Activated T-helper 9 cell treated with anti-CD3 and anti-CD28 coated beads, Interleukin-2, amount 50 U/mL, for 16 hours (primary cell): ENCODE measurements at places on chromosomes 11 and 22.

GRCh38 chr11:22787551-22788162, 41.9 kb downstream of the SVIP start:
- no peak for DNase-seq

DNA sequence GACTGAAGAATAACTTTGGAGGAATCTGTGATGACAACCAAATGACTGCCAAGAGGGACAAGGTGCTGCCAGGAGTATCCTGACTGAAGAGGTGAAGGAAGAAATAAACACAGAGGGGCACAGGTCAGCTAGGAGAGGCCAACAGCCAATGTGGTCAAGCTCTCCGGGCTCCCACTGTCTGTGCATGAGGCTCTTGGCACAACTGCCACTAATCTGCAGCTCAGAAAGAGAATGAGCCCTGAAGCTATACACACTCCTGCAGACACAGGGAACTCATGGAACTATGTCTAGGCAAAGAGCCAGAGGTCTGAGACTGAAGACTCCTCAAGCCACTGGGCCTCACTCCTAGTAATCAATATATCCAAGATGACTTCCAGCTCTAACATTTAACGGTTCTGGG, 7.0 kb downstream of the THRSP start:
- no peak for DNase-seq

DNA sequence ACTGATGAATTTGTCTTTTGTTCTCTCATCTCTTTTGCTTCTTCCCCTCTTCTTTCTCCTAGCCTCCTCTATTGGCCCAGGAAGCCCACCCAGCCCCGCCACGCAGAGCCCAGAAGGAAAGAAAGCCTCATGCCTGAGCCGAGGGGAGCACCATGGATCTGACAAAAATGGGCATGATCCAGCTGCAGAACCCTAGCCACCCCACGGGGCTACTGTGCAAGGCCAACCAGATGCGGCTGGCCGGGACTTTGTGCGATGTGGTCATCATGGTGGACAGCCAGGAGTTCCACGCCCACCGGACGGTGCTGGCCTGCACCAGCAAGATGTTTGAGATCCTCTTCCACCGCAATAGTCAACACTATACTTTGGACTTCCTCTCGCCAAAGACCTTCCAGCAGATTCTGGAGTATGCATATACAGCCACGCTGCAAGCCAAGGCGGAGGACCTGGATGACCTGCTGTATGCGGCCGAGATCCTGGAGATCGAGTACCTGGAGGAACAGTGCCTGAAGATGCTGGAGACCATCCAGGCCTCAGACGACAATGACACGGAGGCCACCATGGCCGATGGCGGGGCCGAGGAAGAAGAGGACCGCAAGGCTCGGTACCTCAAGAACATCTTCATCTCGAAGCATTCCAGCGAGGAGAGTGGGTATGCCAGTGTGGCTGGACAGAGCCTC, 3.8 kb downstream of the ZBTB16 start:
- DNase-seq: no peak

DNA sequence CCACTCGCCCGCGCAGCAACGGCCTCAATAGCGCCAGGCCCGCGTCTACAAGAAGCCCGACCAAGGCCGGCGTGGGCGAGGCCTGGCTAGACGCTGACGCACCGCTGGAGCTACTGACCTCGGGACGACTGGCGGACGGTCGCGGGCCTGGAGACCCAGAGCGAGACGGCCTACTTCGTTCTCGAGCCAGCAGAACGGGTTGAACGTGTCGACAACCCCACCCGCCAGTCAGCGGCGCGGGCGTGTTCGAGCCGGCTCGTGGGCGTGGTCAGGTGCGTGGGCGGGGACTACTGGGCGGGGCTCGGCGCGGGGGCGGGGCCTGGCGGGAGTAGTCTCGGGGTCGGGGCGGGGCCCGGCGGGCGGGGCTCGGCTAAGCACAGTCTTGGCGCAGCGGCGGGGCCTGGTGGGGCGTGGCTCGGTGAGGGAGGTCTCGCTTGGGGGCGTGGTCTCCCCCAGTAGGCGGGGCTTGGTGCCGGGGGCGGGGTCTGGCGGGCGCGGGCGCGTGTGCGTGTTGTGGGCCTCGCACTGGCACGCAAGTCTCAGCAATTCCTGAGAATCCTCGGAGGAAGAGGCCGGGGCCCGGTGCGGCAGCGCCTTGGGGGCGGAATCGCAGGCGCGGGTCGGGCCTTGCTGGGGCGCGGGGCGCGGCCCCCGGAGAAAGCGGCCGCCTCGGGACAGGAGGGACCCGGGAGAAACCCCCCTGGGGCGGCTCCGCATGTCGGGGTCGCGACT, at the start of gene RNH1:
Gene RNH1, minus strand, starts transcription at position 248 of the 732 bp plus-strand sequence. CDS start 5,080 bp downstream, outside the sequence.
- DNase-seq: peak; percentile 99

GRCh38 chr11:76524919-76525318, 80.1 kb downstream of the EMSY start:
- DNase-seq: no peak

DNA sequence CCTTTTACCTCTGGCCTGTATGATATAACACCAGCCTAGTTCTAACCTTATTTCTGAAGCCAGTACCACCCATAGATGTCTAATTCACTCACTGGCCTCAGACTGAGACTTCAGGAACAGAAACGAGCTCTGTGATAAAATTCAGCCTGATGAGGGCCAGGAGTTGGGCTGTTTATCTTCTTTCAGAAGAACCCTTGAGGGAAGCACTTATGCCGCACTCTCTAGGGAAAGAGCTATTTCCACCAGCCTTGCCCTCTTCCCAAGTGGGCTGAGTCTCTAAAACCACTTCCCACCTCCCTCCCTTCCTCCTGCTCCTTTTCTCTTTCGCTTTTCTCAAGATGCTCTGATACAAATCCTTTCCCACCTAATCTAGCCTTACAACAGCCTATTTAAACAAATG, 2.0 kb upstream of the OR52B4 start:
- DNase-seq: no peak

DNA sequence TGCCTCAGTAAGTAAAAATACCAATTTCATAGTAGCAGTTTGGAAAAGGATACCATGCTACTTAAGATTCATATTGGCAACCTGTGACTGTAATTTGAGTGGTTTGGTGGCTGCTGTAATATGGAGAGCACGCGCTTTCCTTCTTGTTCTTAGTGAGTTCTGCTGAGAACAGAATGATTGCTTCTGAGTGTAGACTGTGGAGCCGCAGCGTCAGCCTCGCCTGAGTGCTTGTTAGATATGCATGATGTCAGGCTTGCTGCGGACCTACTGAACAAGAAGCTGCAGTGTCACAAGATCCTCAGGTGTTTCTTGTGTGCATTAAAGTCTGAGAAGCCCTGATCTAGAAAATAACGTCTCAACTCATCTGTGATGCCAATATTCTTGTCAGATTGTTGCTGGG, 143.2 kb downstream of the ARHGAP42 start:
- no peak for DNase-seq

- DNase-seq: no peak
Measured at GRCh38 chr11:67355023-67355793, 1.9 kb upstream of the POLD4 start.

DNA sequence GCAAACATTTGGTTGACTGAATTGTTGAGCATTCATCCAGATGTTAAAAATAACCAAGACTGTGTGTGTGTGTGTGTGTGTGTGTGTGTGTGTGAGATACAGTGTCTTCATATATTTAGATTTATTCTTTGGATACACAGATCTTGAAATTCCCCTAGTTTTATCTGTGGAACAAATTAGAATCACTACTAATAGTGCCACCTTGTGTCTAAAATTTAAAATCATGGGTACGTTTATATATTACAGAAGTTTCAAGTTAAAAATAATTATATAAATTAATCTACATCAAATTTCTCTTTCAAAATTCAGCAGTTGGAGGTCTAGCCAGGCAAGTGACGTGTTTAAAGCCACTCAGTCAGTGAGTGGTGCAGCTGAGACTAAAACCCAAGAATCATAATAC, 1566.2 kb upstream of the TENM4 start:
- no peak for DNase-seq

- no peak for DNase-seq
Measured at GRCh38 chr11:35845860-35846259, 98.0 kb upstream of the LDLRAD3 start.

- DNase-seq: no peak
Measured at GRCh38 chr11:67375320-67376055, 2.1 kb upstream of the CLCF1 start.

- DNase-seq: no peak
Measured at GRCh38 chr11:113339929-113340589, 25.7 kb downstream of the TTC12 start.

GRCh38 chr22:49962012-49962750, 1.6 kb downstream of the PIM3 start:
- DNase-seq: peak; percentile 85

GRCh38 chr11:83008581-83008923, 63.1 kb downstream of the RAB30 start:
- DNase-seq: no peak

DNA sequence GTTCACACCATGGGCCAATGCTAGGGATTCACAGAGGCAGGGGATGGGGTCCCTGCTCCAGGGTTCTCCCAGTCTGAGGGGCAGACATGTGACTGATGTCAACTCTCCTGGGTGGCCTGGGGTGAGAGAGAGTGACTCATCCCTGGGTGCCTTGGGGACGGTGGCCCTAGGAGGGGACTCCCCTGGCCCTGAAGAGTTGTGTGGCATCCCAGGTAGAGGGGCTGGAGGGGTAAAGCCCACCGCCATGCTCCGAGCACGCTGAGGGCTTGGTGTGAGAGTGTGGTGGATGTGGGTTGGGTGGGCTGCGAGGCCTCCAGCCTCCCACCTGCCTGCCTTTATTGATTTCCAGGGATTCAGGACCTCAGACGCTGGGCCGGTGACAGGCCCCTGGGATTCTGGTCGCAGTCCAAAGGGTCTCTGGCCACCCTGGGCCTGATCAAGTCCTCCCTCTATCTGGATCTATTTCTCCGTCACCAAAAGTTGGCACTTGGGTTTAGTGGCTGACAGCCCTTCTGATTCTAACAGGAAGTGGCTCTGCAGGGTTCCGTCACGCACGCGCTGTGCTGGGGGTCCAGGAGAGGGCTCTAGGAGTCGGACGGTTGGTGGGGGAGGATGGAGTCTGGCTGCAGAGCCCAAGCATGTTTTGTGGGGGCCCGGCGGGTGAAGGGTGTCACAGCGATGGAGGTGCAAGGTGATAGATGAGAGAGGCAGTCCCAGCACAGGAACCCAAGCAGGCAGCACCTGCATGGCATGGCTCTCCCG, 27.3 kb upstream of the WNT7B start:
- no peak for DNase-seq

- DNase-seq: no peak
Measured at GRCh38 chr11:2224254-2224653, 46.1 kb downstream of the ASCL2 start.

- DNase-seq: no peak
Measured at GRCh38 chr11:110187731-110188130, 94.5 kb downstream of the ZC3H12C start.

GRCh38 chr11:48055292-48056132, 75.2 kb downstream of the PTPRJ start:
- peak; percentile 16 for DNase-seq

GRCh38 chr11:57479911-57480310, 19.6 kb downstream of the RTN4RL2 start:
- no peak for DNase-seq

DNA sequence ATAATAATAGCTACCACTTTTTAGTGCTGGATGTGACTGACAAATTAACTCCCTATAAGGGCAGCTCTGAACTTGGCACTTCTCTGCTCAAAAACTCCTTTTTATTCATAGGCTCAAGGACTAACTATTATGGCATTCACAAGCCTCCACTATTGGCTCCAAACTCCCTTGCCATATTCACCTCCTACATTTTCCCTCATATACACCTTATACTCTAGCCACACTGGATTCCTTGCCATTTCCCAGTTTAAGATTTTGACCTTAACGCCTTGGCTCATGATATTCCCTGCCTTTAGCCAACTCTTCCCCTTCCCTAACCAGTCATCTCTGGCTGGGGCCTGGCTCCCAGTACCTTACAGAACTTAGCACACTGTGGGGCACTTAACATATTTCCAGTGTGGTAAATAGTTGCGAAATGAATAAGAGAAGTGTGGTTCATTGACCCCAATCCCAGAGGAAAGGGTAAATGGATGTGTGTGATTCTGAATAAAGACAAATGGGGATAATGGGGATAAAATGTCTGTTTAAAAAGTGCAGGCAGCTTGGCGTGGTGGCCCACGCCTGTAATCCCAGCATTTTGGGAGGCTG, 40.0 kb upstream of the SORL1 start:
- DNase-seq: no peak

DNA sequence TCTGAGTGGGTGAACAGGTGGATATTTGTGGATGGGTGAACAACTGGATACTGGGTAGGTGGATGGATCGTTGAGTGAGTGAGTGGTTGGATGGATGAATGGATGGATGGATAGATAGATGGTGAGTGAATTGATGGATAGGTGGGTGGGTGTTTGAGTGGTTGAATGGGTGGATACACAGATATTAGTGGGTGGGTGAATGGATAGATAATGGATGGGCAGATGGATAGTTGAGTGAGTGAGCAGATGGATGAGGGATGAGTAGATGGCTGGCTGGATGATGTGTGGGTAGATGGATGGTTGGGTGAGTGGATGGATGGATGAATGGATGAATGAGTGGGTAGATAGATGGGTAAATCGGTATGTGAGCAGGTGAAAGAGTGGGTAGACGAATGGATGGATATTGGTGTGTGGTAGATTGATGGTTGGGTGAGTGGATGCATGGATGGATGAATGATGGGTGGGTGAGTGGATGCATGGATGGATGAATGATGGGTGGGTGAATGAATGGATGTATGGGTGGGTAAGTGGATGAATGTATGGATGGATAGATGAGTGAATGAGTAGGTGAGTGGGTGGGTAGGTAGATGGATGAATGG, 406.7 kb downstream of the MN1 start:
- no peak for DNase-seq

- no peak for DNase-seq
Measured at GRCh38 chr22:31621507-31622124, 40.4 kb downstream of the PISD start.

- no peak for DNase-seq
Measured at GRCh38 chr11:126756855-126757254, 243.7 kb downstream of the KIRREL3 start.

DNA sequence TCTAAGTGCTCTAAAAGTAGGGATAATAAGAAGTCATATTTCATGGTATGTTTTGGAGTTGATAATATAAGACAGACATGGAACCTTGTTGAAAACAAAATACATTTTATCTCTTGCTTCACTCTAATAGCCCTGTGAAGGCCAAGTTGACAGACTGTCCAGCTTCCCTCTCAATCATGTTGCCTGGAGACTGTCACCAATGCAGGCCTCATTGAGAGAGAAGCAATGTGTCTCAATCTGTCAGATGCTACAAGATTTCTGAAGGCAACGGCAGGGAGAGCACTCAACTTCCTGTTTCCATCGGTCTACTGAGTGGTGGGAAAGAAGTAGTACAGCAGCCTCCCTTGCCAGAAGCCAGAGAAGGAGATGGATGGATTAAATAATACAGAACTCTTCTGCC, 23.6 kb upstream of the FJX1 start:
- DNase-seq: no peak

DNA sequence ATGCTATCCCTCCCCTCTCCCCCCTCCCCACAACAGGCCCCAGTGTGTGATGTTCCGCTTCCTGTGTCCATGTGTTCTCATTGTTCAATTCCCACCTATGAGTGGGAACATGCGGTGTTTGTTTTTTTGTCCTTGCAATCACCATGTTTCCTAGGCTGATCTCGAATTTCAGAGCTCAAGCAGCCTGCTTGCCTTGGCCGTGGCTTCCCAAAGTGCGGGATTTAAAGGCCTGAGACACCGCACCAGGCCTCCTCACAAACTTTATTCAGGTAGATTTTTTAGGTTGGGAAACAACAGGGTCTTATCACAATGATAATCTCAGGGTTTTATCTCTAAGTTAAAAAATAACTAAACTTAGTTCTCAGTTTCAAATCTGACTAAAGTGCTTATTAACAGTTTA, 125.4 kb downstream of the LUZP2 start:
- no peak for DNase-seq

GRCh38 chr11:129888451-129888850, 6.9 kb downstream of the NFRKB start:
- DNase-seq: no peak
